Uterus (tissue), 4 donors: ENCODE measurements at places on chromosomes 3 and 15.

DNA sequence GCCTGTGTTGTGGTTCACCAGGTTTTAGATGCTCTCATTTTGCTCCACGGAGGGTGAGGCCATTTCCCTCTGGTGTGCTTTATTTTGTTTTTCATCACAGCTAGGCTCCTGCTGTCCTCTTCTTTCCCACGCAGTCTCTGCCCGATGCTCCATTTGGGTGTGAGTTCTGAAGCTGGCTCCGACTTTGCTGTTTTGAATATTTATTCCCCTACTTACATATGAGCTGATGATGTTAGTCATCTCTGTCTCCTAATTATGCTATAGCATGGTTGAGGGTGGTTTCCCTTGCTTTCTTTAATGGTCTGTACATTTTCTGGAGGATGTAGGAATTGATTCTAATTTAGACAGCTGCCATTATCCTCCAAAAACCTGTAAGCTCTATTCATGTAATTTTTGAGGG is 168.1 kb upstream of the MYRIP start:
- H3K4me3 ChIP-seq, result no peak overlapping the region
- no peak overlapping the region for H3K27ac ChIP-seq
- no peaks in the 10 kb centered on the region for H3K36me3 ChIP-seq
- H3K27me3 ChIP-seq, result no peaks in the 10 kb centered on the region
- DNase-seq, result no peak

GRCh38 chr15:98160236-98160635 is 199.7 kb downstream of the ARRDC4 start:
- H3K4me1 ChIP-seq, result no peaks in the 10 kb centered on the region
- no peak overlapping the region for H3K4me3 ChIP-seq
- H3K36me3 ChIP-seq, result no peaks in the 10 kb centered on the region
- DNase-seq, result no peak
- no peaks in the 10 kb centered on the region for H3K27me3 ChIP-seq

- no peak for DNase-seq
- H3K27me3 ChIP-seq, result no peaks in the 10 kb centered on the region
- no peak overlapping the region for H3K4me3 ChIP-seq
- no peaks in the 10 kb centered on the region for H3K4me1 ChIP-seq
- H3K27ac ChIP-seq, result no peak overlapping the region
Observed at GRCh38 chr3:126944089-126944965, 38.6 kb upstream of the PLXNA1 start.

GRCh38 chr3:150635526-150635925 is 32.4 kb downstream of the SELENOT start:
- H3K36me3 ChIP-seq, result no peaks in the 10 kb centered on the region
- H3K27me3 ChIP-seq, result no peaks in the 10 kb centered on the region
- no peak overlapping the region for H3K27ac ChIP-seq
- H3K4me3 ChIP-seq, result no peak overlapping the region
- no peaks in the 10 kb centered on the region for H3K4me1 ChIP-seq

GRCh38 chr15:38041576-38041975 is 107.1 kb downstream of the TMCO5A start:
- H3K4me1 ChIP-seq, result no peaks in the 10 kb centered on the region
- H3K27ac ChIP-seq, result no peak overlapping the region
- H3K27me3 ChIP-seq, result no peaks in the 10 kb centered on the region
- no peak overlapping the region for H3K4me3 ChIP-seq
- no peak for DNase-seq
- no peaks in the 10 kb centered on the region for H3K36me3 ChIP-seq
